ENCODE measurements at places on chromosomes 12 and 14. TPM values are rescaled to one million over a fixed set of nuclear protein-coding genes. Genes with fewer than 3 reads are reported as not detected.

DNA sequence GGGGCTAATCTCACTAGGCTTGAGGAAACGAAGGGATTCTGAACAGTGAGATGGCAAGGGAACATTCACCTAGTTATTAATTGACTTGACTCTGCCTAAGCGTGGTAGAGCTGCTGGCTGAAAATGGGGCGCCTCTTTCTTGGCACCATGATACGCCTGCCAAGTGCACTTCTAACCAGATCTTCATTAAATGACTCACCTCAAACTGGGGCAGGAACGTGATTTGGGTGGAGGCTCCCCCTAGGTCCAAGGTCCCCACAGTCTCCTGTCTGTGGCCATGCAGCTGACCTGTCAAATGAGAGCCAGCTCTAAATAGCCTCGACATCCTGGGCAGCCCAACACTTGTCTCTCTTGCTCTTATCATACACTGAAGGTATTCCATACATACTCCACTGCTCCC lies 26.0 kb downstream of the COQ6 start:
- H3K27ac ChIP-seq, result no peak overlapping the region
- DNase-seq, result no peak
- H3K4me3 ChIP-seq, result no peak overlapping the region

DNA sequence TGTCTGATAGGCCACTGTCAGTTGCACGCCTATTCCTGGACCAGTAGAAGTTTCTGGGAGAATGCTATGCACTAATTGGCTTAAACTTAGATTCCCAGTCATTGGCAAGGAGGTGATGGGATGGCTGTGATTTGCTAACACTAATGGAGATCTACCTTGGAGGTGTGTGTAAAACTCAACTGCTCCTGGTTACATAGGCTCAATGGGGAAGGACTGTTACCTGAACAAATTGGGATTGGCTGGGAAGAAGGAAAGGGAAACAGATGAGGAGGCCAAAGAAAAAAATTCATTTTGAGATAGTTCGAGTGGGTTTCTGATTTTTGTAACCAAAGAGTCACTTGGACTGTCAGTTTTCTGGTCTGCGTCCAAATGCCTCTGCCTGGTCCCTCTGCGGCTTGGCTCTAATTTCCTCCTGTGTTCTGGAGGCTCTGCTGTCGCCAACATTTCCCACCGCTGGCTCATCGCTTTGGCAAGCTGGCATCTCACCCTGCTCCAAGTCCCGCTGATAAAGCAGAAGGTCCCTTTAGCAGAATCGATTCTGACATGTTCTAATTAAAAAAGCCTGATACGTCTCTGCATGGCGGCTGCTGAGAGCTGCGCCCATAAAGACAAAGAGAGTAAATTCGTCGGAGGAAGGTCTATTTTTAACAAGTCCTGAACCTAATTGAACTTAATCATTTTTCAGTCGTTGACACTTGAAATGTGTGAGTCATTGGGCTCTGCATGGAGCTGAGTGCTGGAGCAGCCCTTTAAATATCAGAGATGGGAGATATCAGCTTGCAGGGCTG lies 2.0 kb upstream of the CCDC63 start:
- H3K27ac ChIP-seq, result no peak overlapping the region
- no peaks in the 10 kb centered on the region for H3K36me3 ChIP-seq
- H3K27me3 ChIP-seq, result peaks cover 22% of the 10 kb centered on the region
- no peak overlapping the region for H3K4me3 ChIP-seq
- DNase-seq, result no peak

DNA sequence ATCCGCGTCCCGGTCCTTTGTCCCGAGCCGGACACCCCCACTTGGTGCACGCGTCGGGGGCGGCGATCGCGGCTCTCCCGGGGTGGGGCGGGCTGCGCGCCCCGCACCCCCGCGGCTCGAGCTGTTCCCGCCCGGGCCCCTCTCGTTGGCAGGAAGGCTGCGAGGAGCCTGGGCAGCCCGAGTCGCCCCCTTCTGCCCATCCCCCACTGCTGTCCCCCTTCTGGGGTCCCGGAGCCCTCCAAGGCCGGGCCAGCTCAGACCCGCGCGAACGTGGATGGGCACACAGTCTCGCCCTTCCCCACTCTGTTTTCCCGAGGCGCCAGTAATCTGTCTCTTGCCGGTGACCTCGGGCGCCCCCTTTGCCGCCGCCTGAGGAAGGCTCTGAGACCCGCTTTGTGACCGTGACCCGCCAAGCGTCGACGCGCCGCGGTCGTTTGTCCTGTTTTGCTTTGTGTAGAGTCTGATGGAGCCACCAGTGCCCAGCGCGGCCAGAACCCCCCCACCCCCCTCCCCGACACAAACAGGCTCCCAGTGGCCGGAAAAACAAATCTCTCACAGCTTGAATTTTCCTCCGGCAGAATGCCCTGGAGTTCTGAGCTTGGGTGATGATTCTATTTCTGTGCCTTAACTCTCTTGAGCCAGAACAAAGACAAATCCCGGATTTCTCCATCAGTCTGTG lies 610 bp downstream of the C14orf132 start:
- peaks cover 7% of the 10 kb centered on the region for H3K36me3 ChIP-seq
- peaks cover 25% of the 10 kb centered on the region for H3K4me1 ChIP-seq
- peak; percentile 44 for DNase-seq

- H3K27ac ChIP-seq, result no peak overlapping the region
- peaks cover 13% of the 10 kb centered on the region for H3K4me1 ChIP-seq
- no peak overlapping the region for H3K4me3 ChIP-seq
- no peaks in the 10 kb centered on the region for H3K36me3 ChIP-seq
- H3K27me3 ChIP-seq, result no peaks in the 10 kb centered on the region
Observed at GRCh38 chr12:14156606-14157005, 175.2 kb upstream of the GRIN2B start.

The KRT6C gene
- total RNA-seq, result not detected

The COX6A1 gene
- 573 TPM for total RNA-seq

All from WTC11 (cell line).